Activated naive CD8-positive, alpha-beta T cell treated with anti-CD3 and anti-CD28 coated beads, Interleukin-2, amount 10 ng/mL, durations not matched to agents 7 days and 5 days (primary cell): ENCODE measurements at places on chromosomes 2 and 18. TPM values are rescaled to one million over a fixed set of nuclear protein-coding genes. Genes with fewer than 3 reads are reported as not detected.

- DNase-seq: no peak
- H3K27me3 ChIP-seq: peaks cover 5% of the 10 kb centered on the region
- peaks cover 35% of the 10 kb centered on the region for H3K36me3 ChIP-seq
- peaks cover 22% of the 10 kb centered on the region for H3K4me1 ChIP-seq
- H3K27ac ChIP-seq: no peak overlapping the region
These were observed 70.6 kb upstream of the ITGB6 start for GRCh38 chr2:160270571-160271113.

DNA sequence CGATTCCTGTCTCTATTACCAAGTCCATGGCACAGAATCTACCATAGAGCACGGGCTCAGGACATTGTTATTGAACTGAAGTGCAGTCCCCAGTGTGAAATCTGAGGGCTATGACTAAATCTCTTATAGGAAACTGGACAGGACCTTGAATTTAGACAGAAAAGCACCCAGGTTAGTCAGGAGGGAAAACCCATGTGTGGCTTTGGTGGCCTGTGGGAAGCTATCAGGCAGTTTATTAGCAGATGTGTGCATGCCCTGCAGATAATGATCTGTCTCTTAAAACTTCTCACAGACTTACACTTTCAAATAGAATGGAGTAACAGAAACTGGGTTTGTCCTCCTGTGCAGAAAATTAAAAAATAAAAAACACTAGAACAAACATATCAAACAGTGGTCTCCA, 610.0 kb upstream of the RAB6C start:
- no peak for DNase-seq
- H3K27me3 ChIP-seq: no peaks in the 10 kb centered on the region
- H3K4me3 ChIP-seq: no peak overlapping the region
- H3K36me3 ChIP-seq: no peaks in the 10 kb centered on the region

DNA sequence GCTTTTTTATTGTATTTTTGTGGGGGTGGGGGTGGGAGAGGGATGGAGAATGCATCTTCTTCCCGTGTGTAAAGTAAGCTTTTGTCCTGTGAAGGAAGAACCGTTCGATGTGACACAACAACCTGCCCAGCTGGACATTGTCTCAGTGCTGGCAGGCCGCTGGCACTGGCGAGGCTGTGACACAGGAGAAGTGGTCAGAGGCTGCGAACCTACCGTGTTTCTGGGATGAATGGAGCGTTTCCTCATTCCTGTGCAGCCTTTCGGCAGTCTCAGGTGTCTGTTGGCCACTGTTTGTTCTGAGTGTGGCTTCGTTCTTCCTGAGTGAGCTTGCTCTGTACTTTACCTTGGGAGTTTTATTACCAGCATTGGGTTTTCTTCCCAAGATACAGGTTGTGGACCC, 8.0 kb downstream of the RAMP1 start:
- H3K27me3 ChIP-seq: peaks cover 39% of the 10 kb centered on the region
- H3K4me1 ChIP-seq: peaks cover 8% of the 10 kb centered on the region
- H3K36me3 ChIP-seq: no peaks in the 10 kb centered on the region
- no peak overlapping the region for H3K27ac ChIP-seq

DNA sequence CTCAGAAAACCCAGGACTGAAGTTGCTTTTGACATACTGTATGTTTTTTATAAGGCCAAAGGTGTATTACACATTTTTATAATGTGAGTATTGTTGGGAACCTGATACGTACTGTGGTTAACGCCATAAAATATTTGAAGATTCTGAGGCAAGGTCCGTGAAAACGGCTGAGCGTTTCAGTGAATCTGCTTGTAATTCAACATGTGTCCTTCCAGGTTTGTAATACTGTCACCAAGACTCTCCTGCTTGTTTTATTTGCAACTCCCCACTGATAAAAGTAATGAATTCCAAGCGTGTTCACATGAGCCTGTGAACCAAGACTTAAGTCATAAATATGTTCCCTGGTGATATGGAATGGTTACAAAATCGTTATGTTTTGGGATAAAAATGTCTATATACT, 23.9 kb upstream of the FRZB start:
- no peaks in the 10 kb centered on the region for H3K4me1 ChIP-seq
- peaks cover 27% of the 10 kb centered on the region for H3K27me3 ChIP-seq
- no peak overlapping the region for H3K4me3 ChIP-seq
- DNase-seq: no peak
- H3K27ac ChIP-seq: no peak overlapping the region

The DSC2 gene
- total RNA-seq: not detected

The FKBP1B gene
- 4.3 TPM for total RNA-seq
